RWPE2 (cell line): ENCODE measurements at places on chromosomes 12 and 14.

- DNase-seq = no peak
Measured at GRCh38 chr12:114655934-114656749, 27.8 kb downstream of the TBX3 start.

GRCh38 chr12:103313894-103314293 lies 181.9 kb downstream of the C12orf42 start:
- no peak for DNase-seq

- DNase-seq = peak; percentile 20
Measured at GRCh38 chr12:15757553-15758255, 31.5 kb downstream of the EPS8 start.

DNA sequence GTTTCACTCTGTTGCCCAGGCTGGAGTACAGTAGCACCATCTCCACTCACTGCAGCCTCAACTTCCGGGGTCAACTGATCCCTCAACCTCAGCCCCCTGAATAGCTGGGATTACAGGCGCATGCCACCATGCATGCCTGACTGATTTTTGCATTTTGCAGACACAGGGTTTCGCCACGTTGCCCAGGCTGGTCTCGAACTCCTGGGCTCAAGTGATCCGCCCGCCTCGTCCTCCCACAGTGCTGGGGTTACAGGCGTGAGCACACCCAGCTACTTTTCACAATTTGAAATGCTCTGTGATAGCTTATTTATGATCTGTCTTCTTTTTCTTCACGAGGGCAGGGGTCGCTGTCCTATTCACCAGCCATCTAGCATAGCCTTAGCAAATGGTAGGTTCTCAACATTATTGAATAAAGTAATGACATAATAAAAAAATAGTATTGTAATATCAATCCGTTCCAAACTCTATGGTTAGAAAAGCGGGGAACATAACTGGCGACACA lies 477 bp upstream of the DDX47 start:
- no peak for DNase-seq

- no peak for DNase-seq
Measured at GRCh38 chr14:68688872-68689371, 103.9 kb downstream of the ZFP36L1 start.

- DNase-seq = no peak
Measured at GRCh38 chr12:94308612-94309011, 151.1 kb downstream of the CEP83 start.

DNA sequence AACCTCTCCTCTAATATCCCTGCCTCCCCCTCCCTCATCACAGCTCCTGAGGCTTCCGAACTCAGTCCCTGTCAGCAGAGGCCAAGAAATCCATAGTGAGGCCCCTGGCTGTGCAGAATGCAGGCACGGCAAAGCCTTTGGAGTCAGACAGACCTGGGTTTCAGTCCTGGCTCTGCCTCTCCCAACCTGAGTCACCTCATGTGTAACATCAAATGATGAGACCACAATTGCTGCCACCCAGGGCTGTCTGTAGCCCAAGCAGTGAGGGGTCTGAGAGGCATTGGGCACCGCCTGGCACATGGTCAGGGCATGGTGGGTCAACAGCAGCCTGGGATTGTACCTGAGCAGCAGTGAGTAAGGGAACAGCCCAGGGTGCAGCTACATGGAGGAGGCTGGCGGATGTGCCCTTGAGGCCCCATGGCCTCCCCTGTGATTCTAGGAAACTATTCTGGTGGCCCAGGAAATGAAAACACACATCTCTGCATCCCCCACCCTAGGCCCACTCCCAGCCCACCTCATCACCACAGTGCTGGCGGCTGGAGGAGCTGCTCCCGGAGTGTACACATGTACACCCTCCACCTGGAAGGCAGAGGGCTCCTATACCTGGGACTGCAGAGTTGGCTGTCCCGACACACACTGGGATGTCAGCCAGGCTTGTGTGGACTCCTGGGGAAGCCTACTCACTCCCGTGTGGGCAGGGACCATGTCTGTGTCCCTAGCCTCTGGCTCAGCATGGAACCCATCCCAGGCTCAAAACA lies 7.7 kb downstream of the ANKRD33 start:
- DNase-seq = no peak

GRCh38 chr12:20314328-20314727 lies 54.0 kb upstream of the PDE3A start:
- DNase-seq = no peak

DNA sequence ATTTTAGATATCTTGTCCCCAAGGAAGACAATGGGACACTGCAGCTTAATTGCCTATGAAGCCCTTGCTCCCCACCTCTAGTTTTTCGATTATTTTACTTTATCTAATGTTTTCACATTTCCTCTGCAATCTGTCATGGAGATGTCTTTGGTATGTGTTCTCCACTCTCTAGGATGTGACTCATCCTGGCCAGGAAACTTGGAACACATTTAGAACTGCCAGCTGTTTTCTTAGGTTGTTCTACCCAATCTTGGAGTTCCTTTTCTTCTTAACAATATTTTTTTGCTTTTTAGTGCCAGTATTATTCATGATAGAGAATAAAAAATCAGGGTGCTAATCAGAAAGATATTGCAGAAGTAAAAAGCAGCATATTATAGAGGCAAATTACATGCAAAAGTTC lies 101.7 kb upstream of the CLEC14A start:
- DNase-seq = no peak

DNA sequence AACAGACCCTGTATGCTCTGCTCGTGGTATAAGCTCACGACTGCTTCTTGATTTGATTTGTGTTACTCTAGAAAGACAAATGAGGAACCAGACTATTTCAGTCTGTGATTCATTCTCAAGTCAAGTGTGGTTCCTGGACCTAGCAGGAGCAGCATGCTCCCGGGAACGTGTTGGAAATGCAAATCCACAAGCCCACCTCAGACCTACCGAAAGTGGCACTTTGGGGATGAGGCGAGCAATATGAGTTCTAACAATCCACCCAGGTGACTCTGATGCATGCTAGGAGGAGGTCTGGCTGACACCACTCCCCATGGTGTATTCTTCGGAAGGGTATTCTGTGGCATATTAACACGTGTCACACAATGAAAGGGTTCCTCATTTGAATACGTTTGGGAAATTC lies 59.5 kb upstream of the TMX1 start:
- no peak for DNase-seq

- no peak for DNase-seq
Measured at GRCh38 chr14:24439830-24440605, 2.6 kb downstream of the SDR39U1 start.

- no peak for DNase-seq
Measured at GRCh38 chr12:26162905-26163304, 32.5 kb upstream of the SSPN start.
